ENCODE measurements at places on chromosomes 3 and 15.

- no peak for DNase-seq
These were observed 5.8 kb downstream of the ZNF80 start for GRCh38 chr3:114231616-114232015.

GRCh38 chr3:76733073-76733759 is 306.7 kb upstream of the ROBO2 start:
- DNase-seq = no peak

DNA sequence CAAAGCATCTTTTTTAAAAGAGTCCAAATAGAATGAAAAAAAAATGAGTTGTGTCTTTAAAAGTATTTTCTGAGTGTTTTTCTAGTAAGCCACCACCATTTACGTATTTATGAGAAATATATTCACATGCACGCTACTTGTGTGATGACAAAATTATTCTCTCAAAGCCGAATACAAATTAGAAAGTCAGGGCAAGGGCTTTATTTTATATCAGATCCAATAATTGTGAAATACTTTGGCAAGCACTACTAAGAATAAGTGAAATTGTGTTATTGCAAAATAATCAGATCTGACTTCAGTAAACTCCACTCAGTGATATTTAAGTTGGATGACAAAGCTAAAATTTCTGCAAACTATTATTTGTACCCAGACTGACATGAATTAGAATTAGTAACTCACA is 589.3 kb upstream of the KCNMB2 start:
- peak; percentile 51 for DNase-seq

- no peak for DNase-seq
These were observed 55.9 kb upstream of the POMGNT2 start for GRCh38 chr3:43161684-43162229.

DNA sequence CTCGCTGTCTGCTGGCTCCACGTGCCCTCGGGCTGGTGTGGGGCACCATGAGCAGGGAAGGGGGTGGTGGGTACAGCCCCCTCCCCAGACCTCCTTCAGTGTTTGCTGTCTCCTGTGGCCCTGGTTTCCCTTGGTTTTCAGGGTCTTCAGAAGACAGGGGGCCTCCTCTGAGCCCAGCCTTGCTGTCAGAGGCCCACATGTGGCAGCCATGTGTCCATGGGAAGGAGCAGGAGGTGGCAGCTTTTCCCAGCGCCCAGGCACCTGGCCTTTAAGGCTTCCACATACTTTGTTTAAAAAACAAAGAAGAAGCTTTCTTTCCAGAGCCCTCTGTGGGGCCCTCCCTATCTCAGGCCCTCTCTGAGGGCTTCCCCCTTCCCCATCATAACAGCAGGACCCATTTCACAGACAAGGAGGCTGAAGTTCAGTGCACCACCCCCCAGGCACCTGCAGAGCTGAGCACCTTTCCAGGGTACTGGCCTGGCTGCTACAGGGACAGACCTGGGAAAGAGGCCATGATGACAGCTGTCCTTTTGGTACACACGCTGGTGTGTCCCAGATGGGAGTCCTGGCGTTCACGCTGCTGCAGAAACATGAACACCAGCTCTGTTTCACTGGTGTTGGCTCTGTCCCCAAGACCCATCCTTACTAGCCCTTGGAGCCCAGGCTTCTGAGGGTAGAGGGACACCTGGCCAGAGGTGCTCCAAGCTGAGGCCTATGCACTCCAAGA is 73.7 kb downstream of the DNAJB8 start:
- DNase-seq = no peak

GRCh38 chr3:72123908-72124441 is 339.0 kb upstream of the PROK2 start:
- peak; percentile 93 for DNase-seq

DNA sequence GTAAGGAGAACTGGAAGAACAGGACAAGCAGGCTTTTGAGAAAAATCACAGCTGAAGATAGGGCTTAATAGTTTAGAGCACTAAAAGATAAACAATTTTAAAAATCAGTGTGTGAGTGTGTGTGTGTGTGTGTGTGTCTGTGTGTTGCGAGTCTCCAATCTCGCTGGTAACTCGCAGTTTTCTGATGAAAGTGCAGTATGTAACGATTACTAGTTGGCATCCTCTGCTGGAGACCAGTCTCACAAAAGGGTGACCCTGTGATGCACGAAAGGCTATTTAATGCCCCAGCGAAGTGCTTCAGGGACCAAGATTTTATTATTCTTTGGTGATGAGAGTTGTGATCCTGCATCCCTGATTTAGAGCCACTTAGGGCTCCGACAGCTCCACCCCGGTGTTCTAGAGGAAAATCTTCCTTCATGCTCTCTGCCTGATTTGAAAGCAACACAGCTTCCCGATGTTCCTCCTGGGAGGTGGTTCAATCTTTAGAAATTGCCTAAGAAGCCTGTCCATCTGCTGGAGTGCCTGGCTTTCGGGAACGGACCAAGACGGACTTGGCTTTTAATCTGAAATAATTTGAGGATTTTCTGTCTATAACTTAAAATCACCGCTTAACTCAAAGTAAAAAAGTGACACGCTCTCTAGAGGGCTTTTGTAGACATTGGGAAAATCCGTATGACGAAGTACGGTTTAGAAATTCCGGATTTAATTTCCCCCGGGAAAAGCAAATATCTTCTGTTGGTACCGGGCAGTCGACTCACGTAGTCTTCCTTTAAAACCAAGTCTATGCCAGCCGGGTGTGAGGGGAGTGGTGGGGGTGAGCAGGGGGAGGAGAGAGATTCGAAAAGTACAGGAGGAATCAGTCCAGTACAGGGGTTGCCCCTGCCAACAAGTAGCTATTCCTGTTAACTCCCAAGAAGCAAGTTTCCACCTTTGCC is 1.1 kb upstream of the ALCAM start:
- DNase-seq = peak; percentile 77

DNA sequence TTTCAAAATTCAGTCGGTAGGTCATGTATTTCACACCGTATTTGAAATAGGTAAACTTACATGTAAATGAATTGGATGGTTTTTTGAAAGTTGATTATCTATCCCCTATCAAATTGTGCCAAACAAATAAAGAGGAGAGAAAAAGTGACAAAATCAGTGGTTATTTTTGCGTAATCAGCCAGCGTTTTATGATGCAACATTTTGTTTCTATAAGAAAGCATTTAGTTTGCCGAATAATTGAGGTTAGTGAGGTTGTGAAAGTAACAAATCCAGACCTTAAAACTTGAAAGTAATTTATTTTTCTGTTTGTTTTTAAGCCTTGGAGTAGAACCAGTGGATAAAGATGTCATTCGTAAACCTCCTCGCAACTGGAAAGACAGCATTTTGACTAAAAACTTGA is 29.3 kb downstream of the ASTE1 start:
- DNase-seq = peak; percentile 70

GRCh38 chr3:111531446-111531845 is 10.6 kb upstream of the CD96 start:
- DNase-seq = no peak

DNA sequence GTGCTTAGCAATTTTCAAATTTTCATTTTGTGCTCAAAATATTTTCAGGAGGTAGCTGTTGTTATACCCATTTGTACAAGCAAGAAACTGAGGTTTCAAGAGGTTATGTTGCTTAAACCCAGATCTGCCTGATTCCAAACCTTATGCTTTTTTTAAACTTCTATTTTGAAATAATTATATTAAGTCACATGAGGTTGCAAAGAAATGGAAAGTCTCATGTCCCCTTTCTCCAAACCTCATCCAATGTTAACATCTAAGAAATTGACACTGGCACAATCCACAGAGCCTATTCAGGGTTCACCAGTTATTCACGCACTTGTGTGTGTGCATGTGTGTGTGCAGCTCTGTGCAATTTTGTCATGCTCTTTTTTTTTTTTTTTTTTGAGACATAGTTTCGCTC is 35.1 kb downstream of the B3GNT5 start:
- no peak for DNase-seq

DNA sequence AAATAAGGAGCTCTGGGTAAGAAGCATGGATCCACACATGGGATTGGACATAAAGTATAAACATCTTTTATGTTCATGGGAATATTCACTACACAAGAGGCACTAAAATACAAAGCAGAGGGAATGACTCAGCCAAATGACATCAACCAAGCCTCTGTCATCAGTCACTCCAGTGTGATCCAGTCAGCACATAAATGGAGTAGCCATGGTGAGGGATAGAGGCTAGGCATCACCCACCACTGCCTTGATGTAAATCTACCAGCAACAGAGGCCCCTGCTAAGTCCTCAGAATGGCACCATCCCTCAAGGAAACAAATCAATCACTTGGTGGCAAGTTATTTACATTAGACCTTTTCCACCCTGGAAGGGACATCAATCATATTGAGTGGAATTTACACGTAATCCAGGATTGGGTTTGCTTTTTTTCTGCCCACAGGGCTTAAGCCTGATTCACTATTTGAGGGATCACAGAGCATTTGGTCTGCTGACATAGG is 27.2 kb downstream of the VEPH1 start:
- peak; percentile 34 for DNase-seq

DNA sequence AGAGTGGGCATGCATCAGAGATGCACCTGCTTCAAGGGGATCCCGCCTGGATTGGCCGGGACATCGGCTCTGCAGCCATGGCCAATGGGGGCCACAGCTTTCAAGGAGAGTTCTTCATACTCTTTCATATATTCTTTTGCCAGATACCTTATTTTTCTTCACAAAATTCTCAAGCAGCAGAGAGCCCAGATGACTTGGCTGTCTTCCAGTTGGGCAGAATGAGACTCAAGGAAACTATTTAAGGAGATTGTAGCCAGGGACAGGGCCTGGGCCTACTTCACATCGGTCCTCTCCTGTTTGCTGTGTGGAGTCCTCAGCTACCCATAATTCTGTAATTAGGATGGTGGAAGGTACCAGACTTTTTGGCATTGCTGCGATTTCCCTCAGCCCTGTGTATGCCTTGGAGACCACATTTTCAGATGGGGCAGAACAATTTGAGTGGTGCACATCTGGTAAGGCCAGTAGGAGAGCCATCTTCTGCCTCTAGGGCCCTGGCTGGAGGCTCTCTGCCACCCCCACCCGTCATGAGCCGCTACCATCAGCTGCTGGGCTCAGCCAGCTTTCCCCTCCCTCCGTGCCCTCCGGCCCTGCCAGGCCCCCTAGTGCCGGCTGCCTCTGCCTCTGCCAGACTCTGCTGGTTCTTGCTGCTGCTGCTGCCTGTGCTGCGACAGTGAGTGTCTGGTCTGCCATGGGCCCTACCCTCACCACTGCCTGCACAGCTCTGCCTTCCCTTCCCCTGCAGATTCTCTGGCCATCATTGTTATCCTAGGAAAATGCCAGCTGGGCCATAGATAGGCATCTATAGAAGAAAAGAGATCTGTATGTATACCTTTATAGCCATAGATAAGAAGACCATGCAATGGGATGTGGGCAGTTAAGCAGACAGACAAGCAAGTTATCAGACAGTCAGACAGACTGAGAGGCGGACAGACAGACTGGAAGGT is 6.7 kb downstream of the PLIN1 start:
- DNase-seq = peak; percentile 61

DNA sequence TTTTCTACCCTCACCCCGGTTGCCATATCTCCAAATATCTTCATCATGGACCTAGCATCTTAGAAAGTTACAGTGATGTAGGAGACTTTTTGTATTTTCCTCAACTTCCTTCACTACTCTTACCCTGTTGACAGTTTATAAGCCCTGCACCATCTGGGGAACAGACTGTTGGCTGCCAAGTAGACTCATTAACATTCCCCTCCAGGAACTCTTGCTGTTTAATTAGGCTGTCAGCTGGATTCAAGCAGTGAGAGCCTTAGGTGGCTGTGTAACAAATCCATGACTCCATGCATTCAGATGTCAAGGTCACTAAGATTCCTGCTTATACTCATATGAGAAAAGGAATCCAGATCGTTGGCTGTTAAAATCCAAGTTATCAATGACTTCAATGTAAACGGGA is 198.3 kb downstream of the NAALADL2 start:
- no peak for DNase-seq

GRCh38 chr15:69727121-69727924 is 274.7 kb downstream of the RPLP1 start:
- DNase-seq = no peak

DNA sequence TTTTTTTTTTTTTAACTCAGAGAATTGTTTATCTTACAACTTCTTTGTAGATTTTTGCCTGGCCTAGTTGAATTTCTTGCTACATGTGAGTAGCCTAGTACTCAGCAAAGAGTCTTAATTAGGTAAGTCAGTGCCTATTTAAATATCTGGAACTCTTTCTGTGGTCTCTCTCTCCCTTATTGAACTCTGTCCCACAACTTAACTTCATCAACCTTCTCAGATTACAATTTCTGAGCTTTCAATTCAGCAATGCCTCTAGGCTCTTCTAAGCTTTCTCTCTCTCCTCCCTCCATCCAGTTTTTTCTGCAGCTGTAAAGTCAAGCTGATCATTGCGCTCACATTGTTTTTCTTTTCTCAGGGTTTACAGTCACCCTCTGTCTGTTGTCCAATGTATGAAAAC is 517.6 kb upstream of the ROBO1 start:
- DNase-seq = peak; percentile 84

DNA sequence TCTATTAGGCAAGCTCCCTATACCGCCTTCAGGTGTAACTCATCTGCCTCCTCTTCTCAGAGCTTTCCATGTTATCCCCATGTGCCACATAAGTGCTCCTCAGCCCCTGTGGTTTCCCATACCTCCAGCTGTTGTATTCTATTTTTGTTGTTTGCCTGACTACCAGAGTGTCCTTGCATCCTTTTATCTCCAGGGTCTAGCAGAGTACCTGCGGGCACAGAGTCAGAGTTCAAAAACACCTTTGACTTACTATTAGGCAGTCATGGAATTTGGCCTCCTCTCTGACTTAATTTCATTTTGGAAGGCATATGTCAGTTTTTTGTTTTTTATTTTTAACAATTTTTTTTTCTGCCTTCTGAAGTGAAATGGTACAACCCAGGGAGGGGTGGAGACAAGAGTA is 7.1 kb downstream of the GPR87 start:
- DNase-seq = no peak

GRCh38 chr3:11009898-11010297 is 17.4 kb downstream of the SLC6A1 start:
- DNase-seq = no peak

- DNase-seq = no peak
These were observed 257.2 kb upstream of the NSMCE3 start for GRCh38 chr15:29526802-29527201.

DNA sequence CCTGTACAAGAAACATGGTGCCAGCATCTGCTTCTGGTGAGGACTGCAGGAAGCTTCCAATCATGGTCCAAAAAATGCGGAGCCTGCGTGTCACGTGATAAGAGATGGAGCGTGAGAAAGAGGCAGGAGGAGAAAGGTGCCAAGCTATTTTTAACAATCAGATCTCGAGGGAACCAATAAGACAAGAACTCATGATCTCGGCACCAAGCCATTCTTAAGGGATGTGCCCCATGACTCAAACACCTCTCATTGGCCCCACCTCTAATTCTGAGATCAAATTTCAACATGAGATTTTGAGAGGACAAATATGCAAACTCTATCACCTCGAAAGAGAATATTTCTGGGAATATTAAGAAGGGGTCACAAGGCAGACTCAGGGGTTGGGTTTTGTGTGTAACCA is 107.2 kb downstream of the PYDC2 start:
- DNase-seq = no peak

DNA sequence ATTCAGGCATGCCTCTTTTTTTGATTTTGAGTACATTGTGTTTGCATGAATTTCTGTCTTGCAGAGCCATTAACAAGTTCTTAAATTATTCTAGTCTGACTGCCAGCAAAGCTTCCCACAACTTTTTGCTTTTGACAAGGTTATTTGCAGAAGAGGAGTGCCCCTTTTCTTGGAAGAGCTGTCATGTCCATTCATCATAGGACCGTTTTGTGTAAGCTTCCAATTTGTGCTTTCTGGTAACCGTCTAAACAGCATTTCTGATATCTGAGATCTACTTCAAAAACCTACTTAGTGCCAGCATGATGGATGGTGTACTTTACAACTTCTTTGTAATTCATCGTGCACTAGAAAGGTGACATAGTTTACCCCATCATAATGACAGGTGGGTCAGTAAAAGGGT is 379.7 kb downstream of the NAALADL2 start:
- no peak for DNase-seq

GRCh38 chr15:67307889-67308597 is 53.5 kb downstream of the IQCH start:
- DNase-seq = no peak
